ENCODE measurements at places on chromosomes 5 and 9.
A peak's percentile ranks its signal among the peaks of the same experiment; 100 is the strongest.

DNA sequence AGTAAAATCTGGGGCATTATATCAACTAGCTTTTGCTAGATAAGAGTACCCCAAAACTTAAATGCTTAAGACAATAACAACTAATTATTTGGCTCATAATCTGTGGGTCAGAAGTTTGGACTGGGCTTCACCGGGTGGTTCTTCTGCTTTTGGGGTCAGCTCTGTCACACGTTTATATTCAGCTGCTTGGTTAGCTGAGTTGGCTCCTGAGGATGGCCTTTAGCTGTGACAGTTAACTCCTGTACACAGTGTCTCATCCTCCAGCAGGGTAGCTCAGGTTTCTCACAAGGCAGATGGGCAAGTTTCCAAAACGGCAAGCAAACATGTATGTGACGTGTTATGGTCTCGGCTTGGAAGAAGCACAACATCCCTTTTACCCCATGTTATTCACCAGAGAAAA is 488.2 kb downstream of the TLE4 start:
- no peak for DNase-seq

DNA sequence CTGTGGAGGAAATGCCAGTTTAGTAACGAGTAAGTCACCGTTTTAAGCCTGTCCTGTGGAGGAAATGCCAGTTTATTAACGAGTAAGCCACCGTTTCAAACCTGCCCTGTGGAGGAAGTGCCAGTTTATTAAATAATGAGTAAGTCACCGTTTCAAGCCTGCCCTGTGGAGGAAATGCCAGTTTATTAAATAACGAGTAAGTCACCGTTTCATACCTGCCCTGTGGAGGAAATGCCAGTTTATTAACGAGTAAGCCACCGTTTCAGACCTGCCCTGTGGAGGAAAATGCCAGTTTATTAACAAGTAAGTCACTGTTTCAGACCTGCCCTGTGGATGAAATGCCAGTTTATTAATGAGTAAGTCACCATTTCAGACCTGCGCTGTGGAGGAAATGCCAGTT is 18.9 kb upstream of the PDCD6 start:
- no peak for DNase-seq

DNA sequence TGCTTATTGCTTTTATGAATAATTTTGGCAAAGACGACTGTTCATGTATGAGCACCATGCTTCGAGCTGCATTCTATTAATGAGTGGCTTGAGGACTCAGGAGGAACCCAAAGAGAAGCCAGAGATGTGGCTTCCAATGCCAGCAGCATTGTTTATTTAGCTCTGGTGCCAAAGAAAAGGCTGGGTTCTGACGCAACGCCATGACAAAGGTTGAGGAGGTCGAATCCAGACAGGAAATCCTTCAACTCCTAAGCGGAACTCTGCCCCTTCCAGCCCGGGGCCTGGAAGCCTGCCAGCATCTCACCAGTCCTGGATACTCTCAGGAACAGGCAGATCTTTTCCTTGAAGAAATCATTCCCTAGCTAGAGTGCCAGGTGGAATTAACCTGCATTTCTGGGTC is 104.4 kb downstream of the ARHGAP26 start:
- no peak for DNase-seq

GRCh38 chr5:16784843-16785791 is 151.0 kb downstream of the MYO10 start:
- no peak for DNase-seq

- no peak for DNase-seq
Observed at GRCh38 chr9:132505991-132506655, 76.3 kb upstream of the BARHL1 start.

- no peak for DNase-seq
Observed at GRCh38 chr5:123028222-123028621, 8.3 kb downstream of the PPIC start.

DNA sequence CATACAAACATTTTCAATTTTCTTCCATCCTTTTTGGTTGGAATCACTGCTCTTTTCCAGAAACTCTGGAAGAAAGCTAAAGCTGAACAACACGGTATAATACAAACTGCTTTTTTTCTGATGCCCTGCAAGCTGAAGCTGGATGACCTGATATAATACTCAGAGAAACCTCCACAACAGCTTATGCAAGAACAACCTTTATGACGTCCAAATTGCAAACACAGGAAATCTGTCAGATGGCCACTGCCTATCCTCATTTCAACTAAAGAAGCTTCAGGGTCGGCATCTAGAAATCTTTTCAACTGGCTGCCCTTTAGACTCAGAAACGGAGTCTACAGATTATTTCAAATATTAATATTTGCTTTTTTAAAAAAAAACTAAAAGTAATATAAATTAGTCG is 106.5 kb upstream of the PRDM9 start:
- no peak for DNase-seq

GRCh38 chr9:130288926-130289690 is 23.5 kb downstream of the HMCN2 start:
- no peak for DNase-seq

GRCh38 chr5:74521401-74521800 is 119.1 kb downstream of the ENC1 start:
- no peak for DNase-seq

- no peak for DNase-seq
Observed at GRCh38 chr9:36772449-36773403, 200.0 kb downstream of the MELK start.

- DNase-seq, result no peak
Observed at GRCh38 chr5:72234265-72234700, 85.8 kb downstream of the MRPS27 start.

DNA sequence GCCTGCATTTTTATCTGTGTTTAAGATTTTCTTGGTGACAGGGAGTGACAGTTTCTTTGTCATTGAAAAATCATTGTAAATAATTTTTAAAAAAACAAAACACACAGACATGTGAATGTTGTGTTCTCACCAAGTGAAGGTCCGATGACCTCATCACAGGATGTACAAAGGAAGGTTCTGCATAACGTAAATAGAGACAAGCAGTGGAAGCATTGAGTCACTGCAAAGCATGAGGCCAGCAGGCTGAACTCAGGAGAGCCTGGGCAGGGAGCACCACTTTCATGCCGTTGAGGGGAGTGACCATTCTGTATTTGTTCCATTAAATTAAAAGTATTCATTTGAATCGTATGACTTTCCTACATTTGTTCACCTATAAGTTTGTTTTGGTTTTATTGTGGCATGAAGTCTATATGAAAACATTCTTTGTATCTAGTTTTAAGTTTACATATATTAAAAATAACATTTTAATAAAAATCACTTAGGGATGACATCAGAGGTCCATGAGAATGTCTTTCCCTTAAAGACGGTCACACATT is 70.4 kb upstream of the TLE1 start:
- DNase-seq, result no peak

- no peak for DNase-seq
Observed at GRCh38 chr5:10064546-10065195, 185.0 kb downstream of the ATPSCKMT start.

DNA sequence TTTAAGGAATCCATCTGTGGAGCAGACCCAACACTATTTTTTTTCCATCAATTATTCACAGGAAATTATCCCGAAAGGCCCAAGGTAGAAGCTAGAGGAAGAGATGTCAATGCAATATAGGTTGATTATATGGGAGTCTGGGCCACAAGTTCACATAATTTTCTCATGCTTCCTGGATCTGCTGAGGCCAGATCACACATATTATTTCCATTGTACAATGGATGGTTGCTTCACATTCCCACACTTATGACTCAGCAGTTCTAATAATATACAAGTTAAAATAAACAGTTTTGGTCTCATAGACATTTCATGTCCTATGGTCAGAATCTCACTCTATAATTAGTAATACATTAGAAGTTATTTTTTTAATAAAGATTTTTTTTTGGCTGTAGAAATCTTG is 66.0 kb upstream of the PTPRD start:
- no peak for DNase-seq

DNA sequence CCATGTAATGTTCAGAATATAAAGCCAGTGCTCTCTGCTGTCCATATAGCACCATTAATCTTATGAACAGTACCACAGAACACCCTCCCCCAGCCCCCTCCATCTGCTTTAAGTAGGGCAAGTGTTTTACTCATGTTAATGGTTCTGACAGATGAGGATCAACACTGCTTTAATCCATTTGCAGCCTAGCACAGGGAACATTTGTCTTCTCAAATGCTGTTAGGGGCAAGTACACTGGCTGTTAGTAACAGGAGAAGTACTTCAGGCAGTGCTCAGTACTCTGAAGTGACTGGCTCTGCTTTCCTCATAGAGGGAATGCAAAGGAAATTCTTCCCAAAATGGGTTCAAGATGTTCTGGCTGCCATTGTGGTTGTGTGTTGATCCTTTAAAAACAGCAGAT is 202.6 kb downstream of the DCP2 start:
- no peak for DNase-seq

GRCh38 chr5:69166686-69167492 is at the start of gene CCNB1:
Gene CCNB1, plus strand, starts transcription at chr5:69167150. Its CDS starts 113 bp downstream, at chr5:69167263.
- peak; percentile 94 for DNase-seq

GRCh38 chr5:97628807-97629206 is 445.8 kb upstream of the RIOK2 start:
- DNase-seq, result no peak

DNA sequence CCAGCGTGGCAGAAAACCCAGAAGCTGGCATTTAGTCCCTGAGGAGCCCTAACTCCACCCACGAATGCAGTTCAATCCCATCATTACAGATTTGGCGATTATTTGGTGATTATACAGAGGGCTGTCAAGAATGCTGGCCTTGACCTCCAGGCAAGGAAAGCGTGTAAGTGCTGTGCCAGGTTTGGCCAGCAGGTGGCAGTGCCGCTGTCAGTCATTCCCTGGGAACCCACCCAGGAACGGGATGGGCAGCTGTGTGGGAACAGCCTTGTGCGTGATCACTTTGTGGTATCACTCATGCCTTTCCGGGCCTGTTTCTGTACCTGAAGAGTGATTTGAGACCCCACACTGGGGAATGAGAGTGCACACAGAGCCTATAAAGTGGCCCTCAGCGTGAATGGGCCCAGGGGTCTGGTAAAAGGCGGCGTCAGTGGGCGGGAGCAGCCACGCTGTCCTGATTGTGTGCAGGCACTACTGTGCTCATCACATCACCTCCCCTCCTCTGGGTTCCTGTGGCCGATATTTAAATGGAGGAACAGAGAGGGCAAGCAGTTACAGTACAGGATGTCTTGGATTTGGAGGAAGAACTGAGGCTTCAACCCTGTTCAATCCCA is 215.6 kb downstream of the ROR2 start:
- no peak for DNase-seq

GRCh38 chr9:2525147-2525546 is 96.4 kb upstream of the VLDLR start:
- no peak for DNase-seq

DNA sequence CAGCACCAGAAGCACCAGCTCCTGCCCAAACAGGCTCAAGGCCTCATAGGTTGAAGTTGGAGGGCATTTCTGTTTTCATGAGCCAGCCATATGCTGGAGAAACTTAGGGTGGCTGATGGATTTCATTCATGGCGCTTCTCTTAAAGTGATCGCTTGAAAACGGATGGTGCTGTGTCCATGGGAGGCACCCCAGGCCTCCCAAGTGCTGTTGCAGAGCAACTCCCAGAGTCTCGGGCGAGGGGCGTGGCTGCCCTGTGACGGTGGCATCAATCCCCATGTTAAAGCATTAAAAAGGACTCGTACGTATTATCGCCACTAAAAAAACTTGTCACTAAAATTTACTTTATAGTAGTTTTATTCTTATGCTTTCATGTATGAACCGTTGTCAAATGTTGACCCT is 128.3 kb downstream of the MRPL36 start:
- no peak for DNase-seq

GRCh38 chr5:6780802-6781391 is 67.7 kb downstream of the TENT4A start:
- DNase-seq, result no peak

- DNase-seq, result no peak
Observed at GRCh38 chr5:55416306-55416705, 108.5 kb downstream of the MTREX start.

GRCh38 chr5:110865400-110866094 is 126.7 kb downstream of the SLC25A46 start:
- DNase-seq, result no peak

DNA sequence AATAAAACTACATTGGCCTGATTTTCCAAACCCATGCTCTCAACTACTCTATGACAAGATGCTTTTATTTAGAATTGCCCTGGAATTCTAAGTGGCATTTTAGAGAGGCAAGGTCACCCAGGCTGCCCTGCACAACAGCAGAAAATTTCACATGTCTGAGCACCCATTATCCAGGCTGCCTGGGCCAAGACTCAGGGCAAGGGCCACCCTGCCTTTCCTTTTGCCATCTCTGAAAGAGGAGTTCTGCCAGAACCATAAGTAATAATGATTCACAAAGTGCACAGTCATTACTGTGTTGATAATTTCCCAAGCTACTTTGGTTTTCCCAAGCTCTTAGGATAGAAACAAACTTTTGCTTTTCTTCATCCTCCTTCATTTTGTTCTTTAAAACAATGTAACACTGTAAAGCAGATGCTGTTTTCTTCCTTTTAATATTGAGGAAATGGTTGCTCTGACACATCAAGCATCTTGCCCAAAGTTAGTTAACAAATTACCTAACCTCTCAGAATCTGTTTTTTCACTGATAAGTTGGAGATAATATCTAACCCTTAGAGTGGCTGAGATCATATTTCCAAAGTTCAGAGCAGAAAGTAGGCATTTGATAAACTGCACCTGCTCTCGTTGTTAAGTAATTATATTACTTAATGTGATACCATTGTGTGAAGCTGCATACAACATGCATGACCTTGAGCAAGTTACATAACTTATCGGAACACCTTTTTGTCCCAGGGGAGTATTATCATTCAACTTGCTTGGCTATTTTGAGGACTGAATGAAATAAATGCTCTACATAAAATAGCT is 325.6 kb downstream of the PRELID2 start:
- no peak for DNase-seq

DNA sequence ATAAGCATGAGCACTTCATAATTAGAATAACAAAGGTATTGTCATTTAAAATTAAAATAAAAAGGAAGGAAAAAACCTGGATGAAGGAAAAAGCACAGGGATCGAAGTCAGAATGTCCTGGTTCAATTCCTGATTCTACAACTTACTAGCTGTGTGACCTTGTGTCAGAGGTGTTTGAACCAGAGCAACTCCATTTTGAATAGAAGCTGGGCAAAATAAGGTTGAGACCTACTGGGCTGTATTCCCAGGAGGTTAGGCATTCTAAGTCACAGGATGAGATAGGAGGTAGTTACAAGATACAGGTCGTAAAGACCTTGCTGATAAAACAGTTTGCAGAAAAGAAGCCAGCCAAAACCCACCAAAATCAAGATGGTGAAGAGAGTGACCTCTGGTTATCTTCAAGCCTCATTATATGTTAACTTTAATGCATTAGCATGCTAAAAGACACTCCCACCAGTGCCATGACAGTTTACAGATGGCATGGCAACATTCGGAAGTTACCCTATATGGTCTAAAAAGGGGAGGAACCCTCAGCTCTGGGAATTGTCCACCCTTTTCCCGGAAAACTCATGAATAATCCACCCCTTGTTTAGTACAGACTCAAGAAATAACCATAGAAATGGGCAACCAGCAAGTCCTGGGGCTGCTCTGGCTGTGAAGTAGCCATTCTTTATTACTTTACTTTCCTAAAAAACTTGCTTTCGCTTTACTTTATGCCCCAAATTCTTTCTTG is 412.7 kb downstream of the PIK3R1 start:
- no peak for DNase-seq

- no peak for DNase-seq
Observed at GRCh38 chr5:78750281-78750680, 101.7 kb upstream of the LHFPL2 start.

All from T-cell (primary cell).